NCI-H446 treated with DMSO at 0.1 percent for 48 hours (cell line): ENCODE measurements at places on chromosomes 1 and 21.

DNA sequence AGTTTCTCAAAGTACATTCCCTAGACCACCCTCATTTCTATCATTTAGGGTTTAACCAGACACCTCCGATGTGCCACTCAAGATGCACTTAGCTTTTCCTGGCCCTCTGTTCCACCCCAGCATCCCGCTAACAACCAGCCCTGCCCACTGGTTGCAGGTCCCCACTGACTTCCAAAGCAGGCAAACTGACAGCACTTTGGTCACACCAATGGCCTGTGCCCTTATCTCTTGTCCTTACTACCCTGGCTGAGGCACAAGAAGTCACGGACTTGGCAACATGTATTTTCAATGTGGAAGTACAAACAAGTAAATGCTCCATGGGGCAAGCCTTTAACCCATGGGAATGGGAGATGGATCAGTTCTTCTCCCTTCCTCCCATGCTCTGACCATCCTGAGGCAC is 357.1 kb downstream of the OMA1 start:
- DNase-seq: no peak

DNA sequence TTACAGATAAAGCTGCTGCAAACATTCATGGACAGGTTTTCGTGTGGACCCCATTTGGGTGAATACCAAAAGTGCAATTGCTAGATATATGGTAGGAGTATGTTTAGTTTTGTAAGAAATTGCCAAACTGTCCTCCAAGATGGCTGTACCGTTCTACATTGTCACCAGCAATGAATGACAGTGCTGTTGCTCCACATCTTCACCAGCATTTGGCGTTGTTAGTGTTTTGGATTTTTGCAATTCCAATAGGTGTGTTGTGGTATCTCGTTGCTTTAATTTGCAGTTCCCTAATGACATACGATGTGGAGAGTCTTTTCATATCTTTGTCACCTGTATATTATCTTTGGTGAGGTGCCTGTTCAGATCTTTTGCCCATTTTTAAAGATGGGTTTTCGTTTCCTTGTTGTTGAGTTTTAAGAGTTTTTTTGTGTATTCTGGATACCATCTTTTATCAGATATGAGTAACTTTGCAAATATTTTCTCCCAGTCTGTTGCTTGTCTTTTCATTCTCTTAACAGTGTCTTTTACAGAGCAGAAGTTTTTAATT is 12.1 kb downstream of the CATSPERE start:
- DNase-seq: no peak

DNA sequence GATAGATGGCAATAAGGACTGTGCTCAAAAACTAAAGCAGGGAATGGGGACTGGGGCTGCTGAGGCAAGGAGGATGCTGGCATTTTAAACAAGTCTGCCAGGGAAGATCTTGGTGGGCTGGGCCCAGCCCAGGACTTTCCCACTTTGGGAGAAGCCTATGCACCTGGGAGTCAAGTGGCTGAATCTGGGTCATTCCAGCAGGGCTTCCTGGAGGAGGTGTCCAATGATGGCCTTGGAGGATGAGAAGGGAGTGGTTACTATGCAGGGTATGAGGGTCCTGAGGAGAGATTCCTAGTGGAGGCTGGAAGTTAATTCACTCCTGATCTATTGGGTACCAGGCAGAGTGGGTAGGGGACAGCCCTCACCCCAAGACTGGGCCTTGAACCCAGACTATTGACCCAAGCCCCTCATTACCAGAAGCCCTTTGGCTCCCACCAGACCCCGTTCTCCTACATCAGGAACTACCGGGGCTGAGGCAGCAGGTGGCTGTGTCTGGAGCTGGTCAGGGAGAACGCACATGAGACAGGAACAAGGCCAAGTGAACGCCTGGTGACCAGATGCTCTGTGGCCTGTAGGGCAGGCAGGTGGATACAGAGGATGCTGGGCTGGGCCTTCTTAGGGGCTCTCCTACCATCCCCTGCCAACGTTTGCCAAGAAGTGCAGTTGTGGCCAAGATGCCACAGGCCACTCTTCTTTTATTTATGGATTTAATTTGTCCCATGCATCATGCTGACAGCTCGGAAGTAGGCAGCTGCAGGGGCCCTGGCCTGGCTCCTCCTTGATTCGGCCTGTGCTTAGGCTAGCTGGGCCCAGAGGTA is 18.3 kb upstream of the LRP8 start:
- DNase-seq: no peak

DNA sequence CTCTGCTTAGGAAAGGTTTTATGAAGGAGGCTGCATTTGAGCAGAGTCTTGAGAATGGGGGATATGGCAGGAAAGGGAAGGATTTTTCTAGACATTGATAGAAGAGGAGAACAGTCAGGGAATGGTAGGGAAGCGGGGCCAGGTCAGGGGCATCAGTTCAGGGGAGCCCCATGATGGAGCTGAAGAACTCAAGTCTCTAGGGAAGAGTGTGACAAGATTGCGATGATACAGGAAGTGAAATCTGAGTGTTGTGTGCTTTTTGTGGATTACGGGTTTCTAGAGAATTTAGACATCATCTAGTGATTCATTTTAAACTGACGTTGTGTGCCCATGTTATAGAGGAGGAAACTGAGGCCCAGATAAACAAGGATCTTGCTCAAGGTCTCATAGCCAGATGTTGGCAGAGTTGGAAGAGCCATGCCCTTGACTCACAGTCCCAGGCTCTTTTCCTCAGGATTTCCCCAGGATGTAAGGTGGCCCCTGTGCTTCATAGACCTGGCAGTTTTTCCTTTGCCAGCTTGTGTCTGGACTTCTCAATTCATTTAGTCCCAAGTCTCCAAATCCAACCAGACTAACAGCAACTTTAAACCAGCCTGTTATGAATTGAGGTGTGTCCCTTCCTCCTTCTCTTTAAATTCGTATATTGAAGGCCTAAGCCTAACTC is 130.3 kb downstream of the ROR1 start:
- DNase-seq: no peak

DNA sequence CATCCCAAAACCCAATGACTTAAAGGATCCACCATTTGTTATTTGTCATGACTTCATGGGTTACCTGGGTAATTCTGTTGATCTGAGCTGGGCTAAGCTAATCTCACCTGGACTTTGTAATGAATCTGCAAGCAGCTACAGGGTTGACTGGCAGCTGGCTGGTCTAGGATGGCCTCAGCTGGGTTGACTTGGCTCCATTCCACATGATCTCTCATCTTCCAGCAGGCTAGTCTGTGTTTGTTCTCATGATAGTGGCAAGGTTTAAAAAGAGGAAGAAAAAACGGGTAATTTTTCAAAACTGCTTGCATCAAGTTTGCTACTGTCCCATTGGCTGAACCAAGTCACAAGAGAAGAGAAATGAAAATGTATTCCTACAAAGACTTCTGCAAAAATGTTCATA is 24.8 kb upstream of the ZMYM4 start:
- DNase-seq: no peak

GRCh38 chr1:231748760-231749415 is 122.3 kb downstream of the DISC1 start:
- DNase-seq: peak; percentile 26
